ENCODE measurements at places on chromosomes 16 and 17. TPM values are rescaled to one million over a fixed set of nuclear protein-coding genes. Genes with fewer than 3 reads are reported as not detected.

- DNase-seq = no peak
Measured at GRCh38 chr16:3574195-3574594, 3.0 kb downstream of the NLRC3 start.

- DNase-seq = no peak
Measured at GRCh38 chr16:66651474-66651765, 45.1 kb downstream of the CMTM4 start.

DNA sequence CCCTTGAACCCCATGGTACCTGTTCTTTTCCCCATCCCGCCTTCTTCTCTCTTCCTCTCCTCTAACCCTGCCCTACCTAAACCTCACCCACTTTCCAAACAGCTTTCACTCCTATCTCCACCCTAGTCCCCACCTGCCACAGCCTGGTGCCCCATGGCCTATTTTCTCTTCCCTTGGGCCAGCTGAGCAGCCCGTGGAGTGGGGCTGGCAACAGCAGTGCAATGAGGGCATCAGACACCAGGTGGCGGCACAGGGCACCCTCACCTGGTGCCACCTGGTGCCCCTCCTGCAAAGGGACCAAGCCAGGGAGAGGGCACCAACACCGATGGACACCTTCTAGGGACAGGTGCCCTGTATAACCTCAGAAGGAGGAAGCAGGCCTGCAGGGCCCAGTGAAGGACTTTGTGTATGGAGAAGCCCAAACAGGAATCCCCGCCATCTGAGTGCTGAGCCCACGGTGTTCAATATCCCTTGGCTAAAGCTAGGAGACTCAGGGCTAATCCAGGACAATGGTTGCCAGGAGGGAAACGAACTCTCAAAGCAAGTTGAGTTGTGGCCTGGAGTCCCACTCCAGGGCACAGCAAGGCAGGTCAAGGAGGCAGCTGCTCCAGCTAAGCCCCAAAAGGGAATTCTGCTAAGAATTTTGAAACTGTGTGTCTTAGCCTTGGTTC, 4.0 kb upstream of the ABCC3 start:
- peak; percentile 70 for DNase-seq

DNA sequence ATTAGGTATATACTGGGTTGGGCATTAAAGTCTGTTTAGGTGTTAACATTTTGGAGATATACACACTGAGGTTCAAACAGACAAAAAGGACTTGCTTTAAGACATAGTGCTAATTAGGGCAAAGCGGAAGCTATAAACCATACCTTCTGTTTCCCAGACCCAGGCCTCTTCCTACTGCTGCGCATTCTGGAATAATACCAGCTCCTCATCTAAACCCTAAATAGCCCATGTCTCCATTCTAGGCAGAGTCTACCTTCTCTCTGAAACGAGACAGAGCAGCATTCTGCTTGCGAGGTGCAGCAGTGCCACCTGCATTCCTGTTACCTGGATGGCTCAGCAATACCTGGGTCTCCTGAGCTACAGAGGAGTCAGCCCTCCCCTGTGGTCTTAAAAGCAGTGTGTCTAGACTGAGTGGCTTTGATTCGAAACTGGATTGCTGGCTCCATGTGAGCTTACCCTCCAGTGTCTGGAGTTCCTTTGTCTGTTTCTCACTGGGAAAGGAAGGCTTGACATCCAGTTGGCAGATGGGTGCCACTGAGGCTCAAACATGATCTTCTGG, 6.4 kb downstream of the YPEL2 start:
- peak; percentile 83 for DNase-seq

The TNS4 gene
- total RNA-seq = not detected

The MFSD6L gene
- not detected for total RNA-seq

DNA sequence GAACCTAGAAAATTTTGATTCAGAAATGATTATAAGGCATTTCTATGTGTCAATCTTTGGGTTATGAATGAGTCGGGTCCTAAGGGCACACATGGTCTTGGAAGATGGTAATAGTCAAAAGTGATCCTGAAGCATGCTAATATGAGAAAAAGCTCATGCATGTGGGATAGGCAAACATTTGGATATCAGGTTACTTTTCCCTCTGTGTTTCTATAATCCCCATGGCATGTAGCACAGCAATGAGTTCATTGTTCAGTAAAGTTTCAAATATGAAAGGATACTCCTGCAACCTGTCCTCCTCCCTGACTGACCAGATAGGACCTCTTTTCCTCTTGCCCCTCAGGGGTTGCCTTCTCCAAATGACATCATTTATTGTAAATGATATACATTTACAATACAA, 249.9 kb upstream of the MON1B start:
- DNase-seq = no peak

DNA sequence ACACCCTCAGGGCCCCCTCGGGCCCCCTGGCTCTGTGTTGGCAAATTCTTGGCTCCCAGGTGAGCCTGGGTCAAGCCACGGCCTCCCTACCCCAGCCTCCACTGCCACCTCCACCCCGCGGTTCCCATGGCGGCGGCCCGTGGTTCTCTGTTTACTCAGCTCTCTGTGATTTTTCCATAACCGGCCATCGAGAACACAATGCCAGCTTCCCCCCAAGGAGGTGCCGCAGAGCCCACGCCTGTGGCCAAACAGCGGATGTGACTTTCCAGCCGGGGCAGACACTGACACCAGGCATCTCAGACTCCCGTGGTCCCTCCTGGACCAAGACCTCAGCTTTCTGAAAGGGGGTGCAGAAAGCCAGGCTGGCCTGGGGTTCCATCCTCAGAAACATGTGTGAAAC, 21.6 kb upstream of the ATP2A3 start:
- DNase-seq = no peak

DNA sequence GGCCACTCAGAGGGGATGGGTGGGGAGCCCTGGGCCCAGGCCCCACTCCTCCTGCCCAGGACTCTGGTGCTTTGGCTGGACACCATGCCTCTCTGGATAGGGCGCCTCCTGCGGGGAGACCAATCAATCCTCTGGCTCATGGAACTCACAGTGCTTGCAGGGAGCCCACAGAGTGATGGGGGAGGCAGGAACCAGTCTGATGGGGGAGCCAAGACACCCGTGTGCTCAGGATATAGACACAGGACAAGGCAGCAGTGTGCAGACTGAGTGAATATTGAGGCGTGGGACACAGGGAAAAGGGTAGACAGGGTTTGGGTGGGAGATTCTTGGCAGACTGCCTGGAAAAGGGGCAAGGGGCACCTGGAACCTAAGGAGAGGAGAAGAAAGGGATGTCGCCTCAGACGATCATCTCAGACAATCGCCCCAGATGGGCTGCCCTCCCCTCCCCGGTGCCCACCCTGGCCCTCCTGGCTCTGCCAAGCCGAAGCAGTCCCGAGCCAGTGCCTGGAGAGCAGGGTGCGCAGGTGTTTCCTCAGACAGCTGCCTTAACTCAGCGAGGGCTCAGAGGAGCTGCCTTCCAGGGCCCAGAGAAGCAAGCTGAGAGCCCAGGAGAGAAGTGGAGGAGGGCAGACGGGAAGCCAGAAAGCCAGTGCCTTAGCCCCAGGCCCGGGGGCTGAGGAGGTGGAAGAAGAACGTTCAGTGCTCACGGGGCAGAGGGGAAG, 37.4 kb upstream of the DLX4 start:
- no peak for DNase-seq

The KSR1 gene
- total RNA-seq = 6.0 TPM

DNA sequence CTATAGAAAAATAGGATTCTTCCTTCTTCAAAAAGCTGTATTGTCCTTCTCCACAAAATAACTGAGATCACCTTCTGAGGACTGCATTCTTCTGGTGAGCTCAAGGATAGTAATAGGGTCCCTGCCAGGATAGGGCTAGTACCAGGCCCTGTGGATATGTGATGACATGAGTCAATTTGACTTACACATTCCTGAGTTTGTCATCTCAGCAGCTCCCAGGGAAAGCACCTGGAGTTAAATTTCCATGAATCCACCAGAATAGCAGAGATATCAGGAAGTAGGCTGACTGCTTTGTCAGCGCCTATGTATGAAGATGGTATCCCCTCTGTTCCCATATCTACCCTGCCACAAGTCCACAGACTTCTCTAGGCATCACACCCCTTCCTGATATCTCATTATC, 225.8 kb downstream of the PMP22 start:
- DNase-seq = no peak

DNA sequence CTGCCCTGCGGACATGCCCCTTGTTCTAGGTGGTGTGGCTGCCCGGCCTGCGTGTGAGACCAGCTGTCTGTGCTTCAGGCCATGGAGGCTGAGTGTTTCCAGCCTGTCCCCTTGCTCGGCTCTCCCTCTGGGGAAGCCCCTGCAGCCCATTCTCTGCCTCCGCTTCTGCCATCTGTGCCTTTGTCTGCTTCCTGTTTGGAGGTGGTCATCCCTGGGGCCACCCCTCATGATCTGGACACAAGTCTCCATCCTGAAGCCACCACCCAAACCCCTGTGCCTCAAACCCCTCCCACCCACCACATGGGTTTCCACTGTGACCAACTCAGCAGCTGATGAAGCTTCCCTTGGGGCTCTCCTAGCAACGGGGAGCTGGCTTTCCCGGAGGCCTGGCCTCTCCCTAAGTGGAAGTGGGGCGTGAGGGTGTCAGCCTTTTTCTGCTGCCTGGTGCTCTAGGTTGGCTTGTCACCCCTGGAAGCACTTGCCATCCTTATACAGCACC, 184.9 kb downstream of the SEC14L1 start:
- DNase-seq = no peak

The CD68 gene
- total RNA-seq = 129 TPM

GRCh38 chr17:10976401-10976800, 138.5 kb upstream of the PIRT start:
- no peak for DNase-seq

GRCh38 chr16:31105677-31106213, 2.4 kb upstream of the BCKDK start:
- DNase-seq = peak; percentile 76

GRCh38 chr17:34654276-34654880, 75.0 kb downstream of the TMEM132E start:
- no peak for DNase-seq

The GSG1L gene
- total RNA-seq = not detected

The SHISA6 gene
- total RNA-seq = not detected

The TUBB3 gene
- 266 TPM for total RNA-seq

DNA sequence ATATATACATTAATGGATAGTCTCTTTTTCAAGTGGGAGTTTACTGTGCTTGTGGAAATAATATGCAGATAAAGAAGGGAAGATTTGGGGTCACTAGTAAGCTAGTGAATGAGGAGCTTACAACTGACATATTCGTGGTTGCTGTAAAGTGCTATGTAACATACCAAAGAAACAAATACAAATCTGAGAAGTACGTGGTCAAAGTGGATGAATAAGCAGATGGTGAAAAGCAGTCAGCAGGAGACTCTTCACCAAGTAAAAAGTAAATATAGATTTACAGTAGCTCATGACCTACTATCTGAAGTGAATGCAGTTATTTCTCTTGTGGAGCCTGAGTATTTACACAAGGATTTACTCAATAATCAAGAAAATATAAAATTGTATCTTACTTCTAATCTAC, 136.6 kb upstream of the ELAC2 start:
- no peak for DNase-seq

The DPEP3 gene
- total RNA-seq = not detected

Data from G401 (cell line).